ENCODE measurements at places on chromosomes 16 and 17. TPM values are rescaled to one million over a fixed set of nuclear protein-coding genes. Genes with fewer than 3 reads are reported as not detected.

GRCh38 chr17:12830777-12831247, 41.5 kb downstream of the ARHGAP44 start:
- no peak for DNase-seq

- DNase-seq, result no peak
Observed at GRCh38 chr16:87333101-87333500, 15.9 kb upstream of the C16orf95 start.

GRCh38 chr17:69724238-69724637, 309.7 kb downstream of the MAP2K6 start:
- DNase-seq, result no peak

DNA sequence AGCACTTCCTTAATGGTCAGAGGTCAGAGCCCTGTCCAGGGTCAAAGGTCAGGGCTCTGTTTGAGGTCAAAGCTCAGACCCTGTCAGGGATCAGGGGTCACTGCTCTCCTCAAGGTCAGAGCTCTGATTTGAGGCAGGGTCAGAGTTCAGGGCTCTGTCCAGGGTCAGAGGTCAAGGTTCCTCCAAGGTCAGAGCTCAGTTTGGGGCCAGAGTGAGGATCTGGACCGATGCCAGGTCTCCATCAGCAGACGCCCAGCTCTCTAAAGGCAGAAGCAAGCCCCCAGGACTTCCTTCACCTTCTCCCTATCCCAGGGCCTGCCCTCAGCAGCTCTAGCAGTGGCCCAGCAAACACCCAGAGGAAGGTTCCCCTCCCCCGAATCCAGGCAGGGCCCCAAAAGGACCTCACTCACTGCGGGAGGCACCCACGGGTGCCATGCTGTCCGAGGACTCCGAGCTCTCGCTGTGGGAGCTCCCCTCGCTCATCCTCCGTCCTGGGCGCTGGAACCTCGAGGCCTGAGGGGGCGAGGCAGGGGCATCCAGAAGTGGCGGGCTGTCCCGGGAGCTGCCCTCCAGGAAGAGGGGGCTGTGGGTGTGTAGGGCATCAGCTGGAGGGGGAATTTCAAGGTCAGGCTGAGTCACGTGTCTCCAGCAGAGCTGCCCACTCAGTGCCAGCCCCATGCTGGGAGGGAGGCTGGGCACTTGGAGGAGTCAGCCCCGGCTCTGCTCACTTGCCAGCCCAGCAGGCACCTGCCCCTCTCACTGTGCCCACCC, 26.7 kb downstream of the PIMREG start:
- DNase-seq, result no peak

DNA sequence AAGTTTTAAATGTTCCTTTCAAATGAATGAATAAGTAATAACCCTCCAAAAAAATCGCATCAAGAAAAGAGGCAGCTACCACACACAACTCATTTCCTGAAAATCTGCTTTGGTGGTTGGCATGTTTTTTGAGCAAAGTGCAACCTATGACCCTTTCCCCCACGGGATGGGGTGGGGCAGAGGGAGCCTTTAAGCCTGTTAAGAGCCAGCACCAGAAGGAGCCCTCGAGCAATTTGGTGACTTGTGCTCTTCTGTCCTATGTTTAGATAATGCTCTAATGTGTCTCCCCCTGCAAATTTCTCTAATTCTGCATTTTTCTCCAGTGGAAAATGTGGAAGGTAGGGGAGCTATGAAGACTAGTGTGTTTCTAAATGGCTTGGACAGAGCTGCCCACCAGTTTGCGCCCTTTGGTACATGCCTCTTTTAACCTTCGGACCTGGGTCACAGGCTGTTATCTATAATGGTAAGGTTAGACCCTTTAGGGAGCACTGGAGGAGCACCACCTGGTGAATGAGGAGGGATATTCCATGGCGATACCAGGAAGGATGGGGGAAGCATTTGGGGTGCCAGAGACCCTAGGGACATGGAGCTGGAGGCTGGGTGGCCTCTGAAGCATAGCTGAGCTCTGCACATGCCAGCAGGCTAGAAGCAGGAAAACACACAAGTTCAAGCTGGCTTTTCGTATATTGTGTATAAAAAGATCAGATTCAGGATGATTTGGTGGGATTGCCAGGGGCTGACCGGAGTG, 1.6 kb downstream of the PYCARD start:
- no peak for DNase-seq

DNA sequence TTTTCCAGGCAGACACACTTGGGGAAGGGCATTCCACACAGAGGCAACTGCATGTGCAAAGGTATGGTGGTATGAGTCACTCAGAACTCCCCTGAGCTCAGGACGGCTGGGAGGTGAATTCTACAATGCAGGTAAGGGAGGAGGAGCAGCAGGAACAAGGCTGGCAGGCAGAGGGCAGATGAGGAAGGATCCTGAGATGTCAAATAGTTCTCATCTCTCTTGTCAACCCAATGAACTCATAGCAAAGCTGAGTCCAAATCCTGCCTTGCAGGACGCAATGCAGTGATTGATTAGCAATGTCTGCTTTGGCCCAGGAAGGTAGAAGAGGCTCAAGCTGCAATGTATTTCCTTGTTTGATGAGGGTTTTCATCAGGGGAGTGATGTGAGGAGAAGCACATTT, 243.5 kb downstream of the XYLT1 start:
- no peak for DNase-seq

GRCh38 chr17:58326609-58327362, 1.8 kb downstream of the TSPOAP1 start:
- no peak for DNase-seq

GRCh38 chr17:79626156-79626890, 15.5 kb upstream of the RBFOX3 start:
- no peak for DNase-seq

GRCh38 chr17:30332057-30332542, 1.8 kb downstream of the TMIGD1 start:
- no peak for DNase-seq

GRCh38 chr17:50325906-50326305, 20.0 kb upstream of the XYLT2 start:
- no peak for DNase-seq

- DNase-seq, result no peak
Observed at GRCh38 chr17:58324409-58325288, 3.9 kb downstream of the TSPOAP1 start.

GRCh38 chr17:59165933-59166342, 10.4 kb downstream of the PRR11 start:
- peak; percentile 63 for DNase-seq

DNA sequence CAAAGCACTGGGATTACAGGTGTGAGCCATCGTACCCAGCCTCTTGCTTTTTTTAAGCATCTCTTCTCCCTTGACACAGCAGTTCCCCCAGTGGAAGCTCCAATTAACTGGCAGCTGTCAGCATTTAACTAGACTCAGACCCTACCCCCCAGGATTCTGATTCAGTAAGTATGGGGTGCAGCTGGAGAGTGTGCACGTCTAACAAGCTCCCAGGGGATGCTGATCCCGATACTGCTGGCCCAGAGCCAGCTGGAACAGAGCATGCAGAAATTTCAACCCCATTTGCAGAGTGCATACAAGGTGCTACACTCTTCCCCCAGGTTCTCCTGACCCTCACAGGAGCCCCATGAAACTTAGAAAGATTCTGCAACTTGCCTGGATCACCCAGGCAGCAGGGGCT, 27.7 kb upstream of the BCO1 start:
- DNase-seq, result no peak

Gene RPL23
- 1,802 TPM for total RNA-seq

Gene ADGRG3
- not detected for total RNA-seq

Gene GNG13
- not detected for total RNA-seq

Gene MXRA7
- 46.1 TPM for total RNA-seq

Gene CSF3
- total RNA-seq, result not detected

Gene NLRP1
- total RNA-seq, result 55.4 TPM
